Mesothelial cell of epicardium (in vitro differentiated cells): ENCODE measurements at places on chromosomes 1 and 21.

DNA sequence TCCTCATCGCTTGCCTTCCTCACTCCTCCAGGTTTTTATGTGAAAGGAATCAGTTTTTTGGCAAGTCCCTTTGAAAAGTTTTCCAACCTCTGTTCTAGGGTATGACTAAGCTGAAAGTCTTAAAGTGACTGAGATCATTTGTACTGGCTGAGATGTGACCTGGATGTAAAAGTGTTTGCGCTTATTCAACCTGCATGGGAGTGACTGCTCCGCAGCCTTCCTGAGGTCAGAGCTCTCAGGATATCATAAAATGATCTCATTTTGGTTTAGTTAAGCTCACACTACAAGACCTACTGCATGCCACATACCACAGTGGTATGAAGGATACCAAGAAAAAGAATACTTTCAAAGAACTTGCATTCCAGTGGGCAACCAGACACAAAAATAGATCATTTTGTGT, 29.8 kb upstream of the TADA1 start:
- DNase-seq = no peak

- DNase-seq = no peak
Observed at GRCh38 chr21:32278103-32278502, 746 bp downstream of the MIS18A start.

DNA sequence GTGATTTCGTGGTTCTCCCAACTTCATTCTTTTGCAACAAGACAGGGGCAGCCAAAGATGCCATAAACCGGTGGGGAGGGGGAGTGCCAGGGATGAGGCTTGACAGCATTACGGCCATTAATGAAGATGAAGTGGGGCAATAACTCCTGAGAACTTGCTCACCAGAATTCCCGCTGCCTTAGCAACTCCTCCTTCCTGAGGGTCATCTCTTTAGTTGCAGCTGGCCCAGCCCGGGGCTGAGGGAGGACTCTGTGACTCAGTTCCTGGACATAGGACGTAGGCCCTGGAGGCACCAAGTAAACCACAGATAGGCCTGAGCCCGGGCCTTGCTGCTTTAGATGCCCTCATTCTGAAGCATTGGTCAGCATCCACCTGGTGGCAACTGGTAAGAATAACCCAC, 330.2 kb downstream of the RRAGC start:
- DNase-seq = no peak

DNA sequence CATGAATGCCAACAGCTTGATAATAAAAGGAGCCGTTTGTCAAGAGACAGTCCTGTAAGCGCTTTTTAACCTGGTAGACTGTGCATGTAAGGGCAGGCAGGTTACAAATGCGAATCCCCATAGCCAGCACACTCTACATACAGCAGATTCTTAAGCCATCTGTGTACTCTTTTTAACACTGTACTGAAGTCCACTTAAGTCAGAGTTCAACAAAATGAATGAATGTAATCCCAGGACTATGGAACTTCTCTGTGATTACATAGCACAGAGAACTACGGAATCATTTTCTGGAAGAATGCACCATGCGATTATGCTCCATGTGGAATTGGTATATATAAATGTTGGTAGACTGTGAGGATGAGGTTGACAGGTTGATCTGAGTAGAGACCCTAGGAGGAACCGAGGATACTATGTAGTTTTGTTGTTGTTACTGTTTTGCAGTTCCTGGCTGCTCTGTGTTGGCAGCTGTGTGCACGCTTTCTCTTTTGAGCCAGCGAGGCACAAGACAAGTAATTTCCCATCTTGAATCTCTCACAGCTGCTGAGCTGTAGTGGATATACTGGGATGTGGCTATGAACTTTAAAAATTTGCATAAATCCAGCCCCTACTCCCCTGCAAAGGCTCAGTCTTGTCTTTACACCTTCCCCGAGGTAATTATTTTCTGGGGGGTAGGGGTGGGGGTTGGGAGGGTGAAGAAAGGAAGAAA, 21.9 kb downstream of the LRRC8D start:
- DNase-seq = no peak

DNA sequence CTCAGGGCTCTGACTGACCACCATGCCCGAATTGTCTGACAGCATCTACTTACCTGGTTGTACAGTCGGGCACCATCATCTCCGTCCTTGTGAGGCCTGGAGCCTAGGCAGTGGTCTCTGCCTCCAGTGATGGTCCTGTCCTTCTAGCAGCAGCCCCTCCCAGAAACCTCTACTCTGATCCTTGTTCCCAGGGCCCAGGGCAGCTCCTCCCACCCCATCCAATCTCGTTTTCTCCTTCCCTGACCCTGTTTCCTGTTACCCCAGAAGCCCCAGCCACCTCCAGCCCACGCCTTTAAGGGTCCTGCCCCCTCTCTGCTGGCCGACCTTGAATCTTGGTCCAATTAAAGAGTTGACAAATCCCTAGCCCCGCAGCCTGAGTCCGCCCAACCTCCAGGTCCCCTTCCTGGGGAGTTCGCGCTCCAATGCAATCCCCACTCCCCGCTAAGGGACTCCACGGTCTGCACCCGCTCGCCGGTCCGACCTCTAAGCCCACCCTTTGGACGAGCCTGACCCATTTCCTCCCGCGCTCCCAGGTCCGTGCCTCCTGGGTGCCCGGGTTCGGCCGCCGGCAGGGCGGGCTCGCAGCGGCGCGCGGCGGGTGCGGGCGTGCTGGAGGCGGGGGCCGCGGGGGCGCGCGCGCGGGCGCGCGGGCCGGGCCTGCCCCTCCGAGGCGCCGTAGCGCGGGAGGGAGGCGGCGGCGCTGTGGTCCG, at the start of gene B4GALT2:
Gene B4GALT2 (plus strand): TSS at position 660 of the 710 bp plus-strand sequence. CDS start 1,951 bp downstream, outside the sequence.
- DNase-seq = no peak

DNA sequence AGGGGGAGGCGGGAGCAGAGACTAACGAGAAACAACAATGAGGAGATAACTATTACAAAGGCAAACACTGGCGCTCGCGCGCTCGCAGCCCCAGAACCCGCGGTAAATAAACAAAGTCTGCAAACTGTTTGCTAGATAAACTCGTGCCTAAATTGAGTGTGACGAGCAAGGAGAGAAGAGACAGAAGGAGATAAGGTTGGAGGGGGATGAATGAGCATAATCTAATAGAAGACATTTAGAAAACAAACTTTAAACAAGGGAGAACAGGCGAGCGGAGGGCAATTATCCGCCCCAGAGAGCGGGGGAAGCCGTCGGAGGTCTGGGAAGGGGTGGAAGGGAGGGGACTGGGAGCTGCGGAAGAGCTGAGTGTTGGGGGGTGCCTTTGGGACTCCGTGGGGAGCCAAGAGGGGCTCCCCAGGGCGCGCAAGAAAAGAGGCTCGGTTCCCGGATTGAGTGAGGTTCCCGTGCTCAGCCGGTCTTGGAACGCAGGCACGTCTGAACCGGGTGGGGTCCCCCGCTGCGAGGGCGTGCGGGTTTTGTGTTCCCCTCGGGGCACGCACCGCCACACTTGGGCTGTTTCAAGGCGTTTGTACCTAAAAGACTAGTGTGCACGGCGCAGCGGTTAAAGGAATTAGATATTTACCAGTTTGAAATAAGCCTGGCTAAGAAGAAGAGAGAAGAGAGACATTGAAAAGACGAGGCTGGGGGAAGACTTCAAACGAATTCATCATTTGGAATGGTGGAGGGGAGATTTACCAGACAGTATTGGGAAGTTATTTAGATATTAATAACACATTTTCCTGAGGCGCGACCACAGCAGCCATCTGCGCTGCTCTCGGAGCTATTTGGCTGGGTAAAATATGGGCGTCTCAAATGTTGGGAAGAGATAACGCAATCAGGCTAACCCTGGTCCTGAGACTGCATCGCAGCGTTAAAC, 10.6 kb downstream of the PAX7 start:
- no peak for DNase-seq

DNA sequence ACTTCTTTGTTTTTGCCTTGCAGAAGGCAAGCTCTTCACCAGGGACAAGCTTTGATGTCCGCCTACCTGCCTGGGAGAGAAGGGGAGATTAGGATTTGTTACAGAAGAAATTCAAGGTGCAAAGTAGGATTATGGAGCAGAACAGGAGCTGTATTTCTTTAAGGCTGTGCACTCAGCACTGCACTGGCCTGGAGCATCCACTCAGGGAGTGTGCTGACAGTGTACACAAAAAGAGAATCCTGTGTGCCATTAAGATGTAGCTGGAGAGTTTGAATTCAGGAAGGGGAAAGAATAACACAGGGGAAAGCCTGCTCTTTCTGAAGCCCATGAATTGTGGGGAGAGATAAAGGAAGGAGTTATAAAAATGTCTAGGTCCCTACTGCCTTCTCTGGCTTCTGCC, 137.7 kb upstream of the ETS2 start:
- DNase-seq = no peak

DNA sequence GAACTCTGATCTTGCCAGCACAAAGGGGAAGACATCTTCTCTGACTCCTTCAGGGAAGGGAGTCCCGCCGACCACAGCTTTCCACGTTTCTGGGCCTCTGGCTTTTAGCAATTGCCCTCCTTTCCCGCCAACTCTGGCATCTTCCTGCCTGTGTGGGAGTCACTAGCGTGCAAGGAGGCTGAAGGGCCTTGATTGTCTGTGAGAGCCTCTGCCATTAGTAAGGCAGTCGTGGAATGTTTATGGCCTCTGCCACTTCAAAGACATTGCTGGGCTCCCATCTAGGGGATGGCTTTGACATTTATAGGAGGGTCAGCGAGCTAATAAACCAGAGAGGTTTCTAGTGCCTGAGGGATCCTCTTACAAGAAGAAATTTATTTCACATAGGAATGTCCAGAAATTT, 14.3 kb upstream of the PROK1 start:
- DNase-seq = peak; percentile 59

DNA sequence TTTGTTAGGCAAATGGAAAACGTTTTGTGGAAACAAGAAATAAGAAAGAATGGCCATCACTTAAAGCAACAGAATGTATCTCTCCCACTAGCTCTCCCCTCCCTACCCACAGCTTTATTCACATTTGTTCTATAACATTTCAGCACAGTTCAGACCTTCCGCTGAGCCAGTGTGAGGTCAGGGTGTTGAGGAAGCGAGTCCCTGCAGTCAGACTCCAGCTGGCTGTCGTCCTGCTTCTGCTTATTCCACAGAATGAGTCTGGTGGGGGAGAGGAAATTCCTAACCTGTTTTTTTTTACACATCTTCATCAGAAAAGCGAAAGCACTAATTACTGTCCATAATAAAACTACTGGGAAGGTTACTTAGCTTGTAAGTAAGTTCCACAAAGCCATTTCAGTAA, 39.0 kb downstream of the MRPL39 start:
- DNase-seq = no peak

GRCh38 chr1:44631647-44632539, 42.4 kb downstream of the TMEM53 start:
- peak; percentile 70 for DNase-seq
